ENCODE measurements at places on chromosomes 3 and 15.

DNA sequence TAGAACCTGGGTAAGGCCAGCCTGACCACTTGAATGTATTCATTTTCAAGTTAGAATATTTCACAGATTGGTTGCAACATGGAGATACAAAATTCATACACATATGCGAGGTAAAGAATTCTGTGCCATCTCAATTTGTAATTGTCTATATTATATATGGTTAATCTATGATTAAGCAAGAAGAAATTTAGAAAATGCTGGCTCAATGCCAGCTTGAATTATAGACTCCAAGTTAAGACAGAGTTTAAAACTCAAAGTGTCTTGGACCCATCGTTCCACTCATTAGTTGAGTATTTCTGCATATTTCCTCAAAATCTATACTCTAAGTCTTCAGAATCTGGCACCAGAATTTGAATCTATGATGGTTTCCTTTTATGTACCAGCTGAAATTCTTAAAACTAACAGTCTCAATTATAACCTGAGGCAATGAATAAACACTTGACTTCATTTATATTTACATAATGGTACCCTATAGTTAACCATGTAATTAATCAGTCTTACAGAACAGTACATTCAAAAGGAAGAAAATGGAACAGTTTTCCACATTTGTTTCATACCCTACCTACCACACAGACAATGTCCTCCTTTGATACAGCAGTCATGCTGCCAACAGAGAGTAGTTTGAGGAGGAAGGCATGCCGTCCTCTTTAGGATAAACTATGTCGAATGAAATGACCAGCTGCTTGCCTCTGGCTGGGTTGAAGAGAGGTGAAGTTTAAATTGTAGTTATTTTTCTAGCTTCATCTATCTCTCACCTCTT lies 95.7 kb downstream of the CD47 start:
- no peak for DNase-seq

DNA sequence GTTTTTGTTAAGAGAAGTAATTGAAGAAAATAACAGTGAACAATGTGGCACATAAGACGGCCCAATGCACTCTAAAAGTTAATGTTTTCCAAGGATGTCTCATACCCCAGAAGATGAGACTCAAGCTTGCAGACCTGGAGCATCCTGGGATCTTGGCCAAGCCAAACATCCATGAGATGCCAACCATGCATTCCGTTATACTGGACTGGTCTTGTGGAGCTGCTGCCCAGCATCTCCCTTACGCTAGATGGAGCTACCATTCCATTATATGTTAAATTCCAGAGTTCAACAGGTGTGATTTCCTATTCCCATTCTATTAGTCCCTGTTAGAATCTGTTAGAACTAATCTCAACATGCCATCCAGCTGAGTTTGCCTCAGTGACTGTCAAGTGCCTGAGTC lies 181.8 kb downstream of the PDCD6IP start:
- DNase-seq, result no peak

- no peak for DNase-seq
Measured at GRCh38 chr3:67521053-67521646, 133.3 kb downstream of the SUCLG2 start.

DNA sequence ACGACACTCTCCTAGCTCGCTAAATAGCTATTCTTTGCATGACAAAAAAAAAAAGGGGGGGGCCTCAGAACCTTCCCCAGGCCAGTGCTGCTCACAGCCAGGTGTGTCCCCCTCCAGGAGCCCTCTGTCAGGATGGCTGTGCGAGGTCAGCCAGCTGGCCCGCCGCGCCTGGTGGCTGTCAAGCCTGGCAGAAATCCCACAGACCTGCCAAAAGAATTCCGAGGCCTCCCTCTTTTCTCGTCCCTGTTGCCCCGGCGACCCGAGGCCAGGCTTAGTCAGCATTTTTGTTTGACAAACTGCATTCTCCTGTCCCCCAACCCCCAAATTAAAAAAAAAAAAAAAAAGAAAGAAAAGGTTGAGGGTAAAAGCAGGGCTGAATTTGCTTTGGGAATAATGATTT lies 61.9 kb downstream of the TM4SF4 start:
- peak; percentile 15 for DNase-seq

DNA sequence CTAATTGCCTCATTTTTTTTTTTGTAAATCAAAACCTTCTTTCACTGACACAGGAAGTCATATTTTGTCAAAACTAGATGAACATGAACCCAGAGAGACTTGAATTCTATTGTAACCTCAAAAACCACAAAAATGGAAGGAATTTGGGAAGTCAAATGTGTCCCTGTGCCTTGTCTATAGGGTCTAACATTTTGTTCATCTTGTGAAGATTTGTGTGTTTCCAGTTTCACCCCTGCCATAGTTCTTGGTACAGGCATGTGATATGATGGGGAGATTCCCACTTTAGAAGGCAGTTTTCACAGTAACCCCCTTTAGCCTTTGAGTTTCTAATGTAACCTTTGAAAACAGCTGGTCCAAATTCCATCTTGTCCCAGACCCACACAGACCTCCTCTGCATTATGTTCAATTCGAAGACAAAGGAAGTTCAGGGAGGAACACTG lies 318.5 kb upstream of the ADAMTS9 start:
- DNase-seq, result no peak

DNA sequence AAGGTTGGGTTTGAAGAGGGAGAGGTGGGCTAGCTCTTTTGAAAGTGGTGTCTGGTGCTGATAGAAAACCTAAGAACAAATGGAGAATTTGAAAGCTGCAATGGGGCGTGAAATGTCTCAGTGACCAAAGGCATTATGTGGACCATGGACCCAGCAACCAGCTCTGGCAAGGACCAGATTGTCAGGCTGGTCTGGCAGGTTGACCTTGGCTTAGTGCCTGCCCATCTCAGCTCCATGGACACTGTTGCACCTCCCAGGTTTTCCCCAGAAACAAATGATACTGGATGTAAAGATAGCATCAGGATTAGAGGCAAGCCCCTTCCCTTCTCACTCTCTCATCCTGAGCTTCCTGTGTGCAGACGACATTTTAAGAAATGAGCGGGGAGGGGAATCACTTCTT lies 302.9 kb upstream of the LRRFIP2 start:
- DNase-seq, result no peak

- no peak for DNase-seq
Measured at GRCh38 chr3:14283813-14284438, 105.3 kb downstream of the LSM3 start.

GRCh38 chr3:134885877-134886621 lies 91.0 kb downstream of the EPHB1 start:
- no peak for DNase-seq

DNA sequence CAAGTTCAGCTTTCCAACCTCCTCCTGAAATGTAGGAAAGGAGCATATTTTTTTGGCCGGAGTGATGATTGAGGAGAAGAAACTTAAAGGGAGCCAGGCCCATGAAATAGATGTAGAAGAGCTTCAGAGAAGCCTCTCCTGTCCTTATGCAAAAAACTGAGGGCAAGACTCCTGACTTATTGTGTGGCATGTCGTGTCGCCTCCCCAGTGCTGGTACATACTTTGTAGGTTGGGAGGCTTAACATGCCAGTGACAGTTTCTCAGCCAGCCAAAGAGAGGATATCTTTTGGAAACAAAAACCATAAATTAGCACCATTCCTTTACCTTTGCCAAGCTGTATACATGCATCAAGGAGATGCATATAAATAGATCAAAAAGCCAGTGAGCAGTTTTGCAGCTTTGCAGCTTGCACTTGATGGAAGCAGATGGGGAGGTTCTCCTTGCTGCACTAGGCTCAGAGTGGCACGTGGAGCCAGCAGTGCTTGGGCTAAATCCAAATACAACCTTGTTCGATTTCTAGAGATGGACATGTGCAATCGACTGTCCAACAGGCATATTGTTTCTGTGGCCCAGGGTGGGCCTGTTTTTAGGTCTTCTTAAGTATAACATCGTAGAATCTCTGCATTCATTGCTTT lies 10.2 kb downstream of the SLCO3A1 start:
- DNase-seq, result no peak

DNA sequence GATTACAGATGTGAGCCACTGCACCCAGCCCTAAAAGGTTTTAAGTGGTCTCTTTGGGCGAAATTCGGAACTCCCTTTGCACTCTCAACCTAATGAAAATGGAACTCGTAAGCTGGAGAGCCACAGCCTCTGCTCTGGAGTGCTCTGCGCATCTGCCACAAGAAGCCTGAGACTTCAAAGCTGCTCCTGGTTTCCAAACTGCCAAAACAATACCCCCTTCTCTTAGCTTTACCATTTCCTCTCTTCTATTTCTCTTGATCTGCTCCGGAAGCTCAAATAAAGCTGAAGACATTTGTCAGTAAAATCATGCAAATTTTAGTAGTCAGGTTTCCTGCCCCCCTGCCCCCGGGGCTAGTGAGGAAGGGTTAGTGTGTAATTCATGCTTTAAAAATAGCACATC lies 312.7 kb downstream of the MFSD1 start:
- DNase-seq, result no peak

DNA sequence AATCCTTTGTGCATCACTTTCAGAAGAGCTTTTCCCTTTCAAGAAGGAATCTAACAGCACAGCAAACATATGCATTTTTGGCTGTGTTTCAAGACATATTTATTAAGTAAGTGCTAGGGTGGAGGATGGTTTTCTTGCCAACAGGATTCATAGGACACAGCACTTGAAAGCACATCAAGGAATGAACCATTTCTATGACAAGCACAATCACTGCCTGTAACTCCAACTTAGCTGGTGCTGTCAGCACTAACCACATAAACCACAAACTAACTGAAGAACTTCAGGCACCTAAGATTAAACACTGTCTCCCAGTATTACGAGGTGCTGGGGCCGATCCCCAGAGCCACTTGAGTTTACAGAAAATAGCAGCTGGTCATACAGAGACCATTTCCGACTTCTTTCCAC lies 35.4 kb upstream of the SPRED1 start:
- DNase-seq, result no peak

DNA sequence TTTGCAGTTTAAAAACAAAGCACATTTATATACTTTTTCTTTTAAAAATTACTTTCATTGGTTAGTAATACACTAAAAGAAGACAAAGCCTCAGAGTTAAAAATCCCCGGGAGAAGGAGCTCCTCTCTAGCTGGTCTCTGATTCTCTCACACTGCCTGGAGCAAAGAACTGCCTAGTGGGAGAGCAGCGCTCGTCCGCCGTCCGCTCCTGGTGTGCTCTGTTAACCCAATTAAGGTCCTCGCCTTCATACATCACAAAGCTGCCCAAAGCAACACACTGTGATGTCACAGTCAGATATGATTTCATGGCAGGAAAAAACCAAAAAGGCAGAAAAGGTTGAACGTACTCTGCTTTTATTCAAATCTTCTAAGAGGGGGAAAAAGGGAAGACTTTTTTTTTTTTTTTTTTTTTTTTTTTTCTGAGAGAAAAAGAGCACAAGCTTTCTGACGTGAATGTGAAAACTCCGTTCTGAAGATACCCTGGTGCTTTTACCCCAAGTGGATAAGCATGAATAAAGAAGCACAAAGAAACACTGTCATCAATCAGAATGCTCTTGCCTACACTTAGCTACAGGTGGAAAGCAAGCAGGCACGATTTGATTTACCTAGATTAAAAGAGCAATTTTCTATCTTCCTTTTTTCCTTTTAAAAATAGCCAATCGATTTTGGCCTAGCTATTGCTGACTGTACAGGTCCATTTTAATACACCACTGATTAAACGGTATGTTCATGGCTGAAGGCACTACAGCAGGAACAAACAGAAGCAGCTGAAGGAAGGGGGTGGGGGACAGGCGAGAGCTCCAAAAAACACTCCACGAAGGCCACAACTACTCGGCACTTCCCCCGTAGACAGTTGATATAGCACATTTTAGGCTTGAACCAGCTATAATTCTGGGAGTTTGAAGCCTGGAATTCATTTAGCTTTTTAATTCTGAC lies 115.2 kb downstream of the TIGIT start:
- DNase-seq, result peak; percentile 83

GRCh38 chr3:81433675-81434074 lies 327.8 kb downstream of the GBE1 start:
- no peak for DNase-seq

- DNase-seq, result no peak
Measured at GRCh38 chr3:143217283-143217682, 97.7 kb downstream of the CHST2 start.

- DNase-seq, result no peak
Measured at GRCh38 chr3:184348057-184348382, 10.6 kb downstream of the FAM131A start.

GRCh38 chr3:72116226-72116625 lies 331.3 kb upstream of the PROK2 start:
- no peak for DNase-seq

GRCh38 chr3:177141899-177142646 lies 55.2 kb downstream of the TBL1XR1 start:
- DNase-seq, result no peak

GRCh38 chr15:92908713-92909057 lies 8.6 kb downstream of the CHD2 start:
- DNase-seq, result no peak

- no peak for DNase-seq
Measured at GRCh38 chr3:30605005-30605404, 1.4 kb upstream of the TGFBR2 start.

GRCh38 chr3:124374583-124374982 lies 355.7 kb upstream of the UMPS start:
- no peak for DNase-seq

- DNase-seq, result no peak
Measured at GRCh38 chr3:55313666-55314065, 173.4 kb downstream of the WNT5A start.

DNA sequence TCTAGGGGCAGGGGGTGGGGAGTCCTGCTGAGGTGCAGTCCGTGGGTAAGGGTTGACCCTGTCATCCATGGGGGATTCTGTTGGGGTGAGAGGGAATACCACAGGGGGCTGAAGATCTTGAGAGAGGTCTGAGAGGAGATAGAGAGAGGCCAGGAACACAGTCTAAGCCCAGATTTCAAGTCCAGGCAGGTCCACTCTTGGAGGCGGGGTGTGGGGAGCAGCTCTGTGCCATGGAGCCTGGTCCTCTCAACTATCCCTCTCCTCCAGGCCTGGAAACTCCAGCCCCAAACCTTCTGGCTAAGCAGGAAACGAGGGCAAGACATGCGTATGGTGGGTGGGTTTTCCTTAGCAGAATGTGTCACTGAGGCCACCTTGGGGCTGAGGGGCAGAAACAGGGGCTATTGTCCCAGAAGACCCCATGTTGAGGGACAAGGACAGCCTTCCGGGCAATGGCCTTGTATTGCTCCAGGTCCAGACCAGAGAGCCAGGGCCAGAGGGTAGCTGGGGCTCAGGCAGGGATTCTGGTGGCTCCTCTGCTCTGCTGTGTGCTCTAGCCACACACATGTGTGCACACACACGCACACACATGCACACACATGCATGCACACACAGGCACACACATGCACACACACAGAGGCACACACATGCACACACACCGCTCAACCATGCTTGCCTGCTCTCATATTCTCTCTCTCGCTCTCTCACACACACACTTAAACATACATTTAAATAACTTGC lies 48.6 kb upstream of the MAGEF1 start:
- DNase-seq, result no peak

DNA sequence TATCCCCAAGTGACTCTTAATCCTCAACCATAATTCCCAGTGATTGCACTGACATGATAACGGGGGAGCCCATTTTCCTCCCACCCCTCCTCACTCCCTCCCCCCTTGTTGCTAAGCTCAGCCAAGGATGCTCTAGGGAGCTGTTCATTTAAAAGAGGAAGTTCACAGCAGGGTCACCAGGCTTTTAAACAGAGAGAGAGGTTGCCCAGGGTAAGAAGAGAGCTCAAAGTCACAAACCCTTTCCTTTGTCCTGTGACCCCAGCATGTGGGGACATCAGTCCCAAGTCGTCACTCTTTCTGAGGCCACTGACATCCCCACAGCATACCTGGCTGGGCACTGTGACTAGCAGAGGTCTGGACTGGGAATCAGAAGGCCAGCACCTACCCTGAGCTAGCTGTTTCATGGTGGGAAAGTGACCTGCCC lies 144.1 kb downstream of the RORA start:
- peak; percentile 66 for DNase-seq
